CD4-positive, CD25-positive, alpha-beta regulatory T cell (primary cell): ENCODE measurements at places on chromosomes 3 and 15.
A peak's percentile ranks its signal among the peaks of the same experiment; 100 is the strongest.

DNA sequence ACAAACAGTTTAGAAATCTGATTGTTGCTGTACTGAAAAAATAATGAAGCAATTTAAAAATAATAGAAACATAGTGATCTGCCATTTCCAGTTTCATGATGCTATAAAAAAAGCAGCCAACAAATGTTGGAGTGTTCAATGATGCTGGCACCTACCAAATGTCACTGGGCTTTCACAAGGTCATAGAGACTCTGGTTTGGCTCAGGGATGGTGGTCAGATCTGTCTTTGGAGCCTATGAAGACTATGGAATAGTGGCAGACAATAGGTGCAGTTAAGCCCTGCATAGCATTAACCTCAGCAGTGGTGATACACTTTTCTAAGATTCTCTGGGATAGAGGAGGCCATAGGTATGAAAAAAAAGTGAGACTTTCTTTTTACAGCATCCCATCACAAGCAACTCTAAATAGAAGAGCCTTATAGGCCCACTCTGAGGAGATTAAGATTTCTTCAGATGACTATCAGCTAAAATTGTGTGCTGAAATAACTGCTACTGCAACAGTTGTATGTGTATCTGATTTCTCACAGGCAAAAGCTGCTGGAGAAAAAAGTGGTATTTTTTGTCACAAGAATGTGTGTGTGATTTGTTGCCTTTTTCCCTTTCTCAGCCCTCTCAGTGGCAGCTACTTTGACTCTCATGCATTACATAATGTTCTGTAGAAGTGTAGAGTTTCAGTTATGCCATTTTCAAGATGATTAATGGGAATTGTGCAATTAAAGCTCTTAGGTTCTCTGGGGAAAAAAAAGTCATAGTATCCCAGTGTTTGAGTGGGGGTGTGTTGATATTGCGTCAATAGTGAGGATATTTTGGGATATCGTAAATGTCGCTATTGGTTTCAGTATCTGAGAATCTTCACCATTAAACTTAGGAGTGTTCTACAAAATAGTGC is 137.4 kb downstream of the MBNL1 start:
- no peak for DNase-seq

DNA sequence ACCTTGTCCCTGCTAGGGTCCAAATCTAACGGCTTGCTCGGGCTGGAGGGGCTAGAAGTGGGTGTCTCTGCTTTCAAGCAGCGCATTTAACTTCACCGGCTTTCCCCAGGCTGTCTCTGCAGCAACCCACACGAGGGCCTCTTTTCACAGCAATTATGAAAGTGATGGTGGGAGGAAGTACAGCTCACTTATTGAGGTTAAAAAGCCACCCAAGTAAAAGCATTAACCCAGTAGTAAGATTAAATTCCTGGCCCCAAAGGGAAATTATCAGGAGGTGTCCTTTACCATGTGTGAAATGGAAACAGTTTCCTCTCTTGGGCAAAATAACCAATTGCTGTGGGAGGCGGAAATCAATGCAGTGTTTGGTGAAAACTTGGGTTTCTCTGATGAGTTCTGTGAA is 41.1 kb downstream of the NGRN start:
- peak; percentile 60 for DNase-seq

GRCh38 chr3:20353286-20353685 is 167.3 kb upstream of the SGO1 start:
- no peak for DNase-seq

DNA sequence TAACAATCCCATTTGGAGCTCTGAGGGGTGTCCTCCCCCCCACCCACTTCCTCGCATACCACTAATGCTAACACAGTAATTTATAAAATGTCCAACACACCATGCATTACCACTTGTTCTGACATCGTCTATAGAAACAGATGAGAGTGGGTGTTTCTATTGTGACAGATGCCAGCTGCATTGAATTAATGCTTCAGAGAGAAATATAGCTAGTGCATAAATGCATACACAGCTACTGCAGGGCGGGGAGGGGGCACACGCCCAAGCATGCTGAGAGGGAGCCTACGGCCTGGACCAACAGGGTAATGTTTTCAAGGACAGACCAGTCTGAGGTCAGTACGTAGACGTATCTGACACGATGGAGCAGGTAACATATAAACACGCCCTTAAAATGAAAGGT is 106.0 kb upstream of the FEZF2 start:
- no peak for DNase-seq

DNA sequence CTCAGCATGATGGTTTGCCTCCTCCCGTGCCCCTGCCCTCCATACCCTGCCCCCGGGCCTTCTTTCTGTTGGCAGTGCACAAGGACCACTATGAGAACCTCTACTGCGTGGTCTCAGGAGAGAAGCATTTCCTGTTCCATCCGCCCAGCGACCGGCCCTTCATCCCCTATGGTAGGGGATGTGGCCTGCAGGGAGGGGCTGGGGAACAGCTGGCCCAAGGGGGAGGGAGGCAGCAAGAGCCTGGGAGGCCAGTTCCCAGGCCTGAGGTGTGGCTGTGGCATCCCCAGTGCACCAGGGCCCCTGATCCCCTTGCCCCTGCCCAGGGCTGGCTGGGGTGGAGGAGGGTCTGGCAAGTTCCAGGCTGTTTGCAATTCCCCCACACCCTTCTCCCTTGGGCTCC is 2.6 kb upstream of the PLA2G4B start:
- no peak for DNase-seq

- DNase-seq = no peak
These were observed 21.9 kb downstream of the FSTL1 start for GRCh38 chr3:120428924-120429323.

- DNase-seq = no peak
These were observed 10.9 kb upstream of the ALDH1L1 start for GRCh38 chr3:126191246-126191645.

GRCh38 chr3:23809294-23809693 is 3.5 kb downstream of the UBE2E1 start:
- DNase-seq = no peak

DNA sequence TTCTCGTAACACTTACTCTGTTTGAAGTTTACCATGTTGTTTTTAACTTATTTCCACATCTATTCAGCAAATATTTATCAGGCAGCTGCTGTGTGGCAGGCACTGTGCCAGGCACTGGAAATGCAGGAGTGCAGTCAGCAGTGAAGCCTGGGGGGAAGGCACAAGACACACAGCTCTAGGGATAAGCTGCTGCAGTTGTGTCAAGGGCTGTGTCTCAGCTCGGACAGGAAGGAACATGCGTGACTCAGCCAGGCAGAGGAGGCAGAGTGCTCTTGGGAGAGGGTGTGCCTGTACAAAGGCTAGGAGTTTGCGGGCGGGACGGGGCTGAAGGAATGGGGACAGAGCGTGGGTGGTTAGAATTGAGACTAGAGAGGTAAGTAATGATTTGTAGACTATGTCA is 24.7 kb downstream of the LYSMD4 start:
- DNase-seq = no peak

DNA sequence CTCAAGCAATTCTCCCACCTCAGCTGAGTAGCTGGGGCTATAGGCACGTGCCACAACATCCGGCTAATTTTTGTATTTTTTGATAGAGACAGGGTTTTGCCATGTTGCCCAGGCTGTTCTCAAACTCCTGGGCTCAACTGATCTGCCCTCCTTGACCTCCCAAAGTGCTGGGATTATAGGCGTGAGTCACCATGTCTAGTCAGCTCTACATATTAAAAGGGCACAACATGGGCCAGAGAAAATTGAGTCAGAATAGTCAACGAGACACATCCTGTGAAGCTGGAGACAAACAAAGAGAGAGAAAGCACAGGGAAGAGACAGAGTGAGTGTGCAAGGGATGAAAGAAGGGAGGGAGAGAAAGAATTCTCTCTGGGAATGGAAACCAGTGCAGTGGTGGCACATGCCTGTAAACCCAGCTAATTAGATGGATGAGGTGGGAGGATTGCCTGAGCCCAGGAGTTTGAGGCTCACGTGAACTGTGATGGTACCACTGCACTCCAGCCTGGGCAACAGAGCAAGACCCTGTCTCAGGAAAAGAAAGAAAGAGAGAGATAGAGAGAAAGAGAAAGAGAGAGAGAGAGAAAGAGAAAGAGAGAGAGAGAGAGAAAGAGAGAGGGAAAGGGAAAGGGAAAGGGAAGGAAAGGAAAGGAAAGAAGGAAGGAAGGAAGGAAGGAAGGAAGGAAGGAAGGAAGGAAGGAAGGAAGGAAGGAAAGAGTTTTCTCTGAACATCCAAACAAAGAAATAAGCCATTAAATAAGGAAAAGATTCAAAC is 107.2 kb upstream of the SLC25A36 start:
- DNase-seq = no peak

DNA sequence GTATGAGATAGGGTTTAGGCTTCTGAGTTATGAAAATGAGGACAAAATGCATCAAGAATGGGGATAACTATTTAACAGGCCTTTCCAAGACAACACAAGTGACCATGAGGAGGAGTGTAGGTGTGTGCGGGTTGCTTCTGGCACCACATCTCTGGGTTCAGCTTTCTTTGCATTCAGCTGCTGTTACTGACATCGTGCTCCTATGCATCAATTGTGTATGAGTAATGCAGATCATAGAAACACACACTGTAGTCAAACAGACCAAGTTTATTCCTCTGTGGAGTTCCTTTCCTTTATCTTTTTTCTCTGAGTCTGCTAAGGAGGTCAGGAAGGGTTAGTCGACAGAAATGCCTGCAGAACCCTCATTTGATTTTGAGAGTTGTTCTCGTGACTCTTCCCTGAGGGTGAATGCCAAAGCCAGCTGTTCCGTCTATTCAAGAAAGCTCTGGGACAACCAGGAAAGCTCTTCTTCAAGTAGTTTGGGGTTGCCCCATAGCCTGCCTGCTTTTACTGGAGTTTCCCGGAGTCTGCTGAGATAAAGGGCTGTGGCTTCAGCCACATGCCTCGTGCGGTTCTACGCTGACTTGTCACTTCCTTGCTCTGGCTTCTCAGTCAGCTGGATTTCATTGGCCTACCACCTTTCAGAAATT is 136.7 kb upstream of the TLE3 start:
- DNase-seq = no peak

- DNase-seq = no peak
These were observed 68.0 kb downstream of the OXNAD1 start for GRCh38 chr3:16332904-16333426.

- DNase-seq = peak; percentile 34
These were observed 54.9 kb downstream of the CCNL1 start for GRCh38 chr3:157104928-157105652.

DNA sequence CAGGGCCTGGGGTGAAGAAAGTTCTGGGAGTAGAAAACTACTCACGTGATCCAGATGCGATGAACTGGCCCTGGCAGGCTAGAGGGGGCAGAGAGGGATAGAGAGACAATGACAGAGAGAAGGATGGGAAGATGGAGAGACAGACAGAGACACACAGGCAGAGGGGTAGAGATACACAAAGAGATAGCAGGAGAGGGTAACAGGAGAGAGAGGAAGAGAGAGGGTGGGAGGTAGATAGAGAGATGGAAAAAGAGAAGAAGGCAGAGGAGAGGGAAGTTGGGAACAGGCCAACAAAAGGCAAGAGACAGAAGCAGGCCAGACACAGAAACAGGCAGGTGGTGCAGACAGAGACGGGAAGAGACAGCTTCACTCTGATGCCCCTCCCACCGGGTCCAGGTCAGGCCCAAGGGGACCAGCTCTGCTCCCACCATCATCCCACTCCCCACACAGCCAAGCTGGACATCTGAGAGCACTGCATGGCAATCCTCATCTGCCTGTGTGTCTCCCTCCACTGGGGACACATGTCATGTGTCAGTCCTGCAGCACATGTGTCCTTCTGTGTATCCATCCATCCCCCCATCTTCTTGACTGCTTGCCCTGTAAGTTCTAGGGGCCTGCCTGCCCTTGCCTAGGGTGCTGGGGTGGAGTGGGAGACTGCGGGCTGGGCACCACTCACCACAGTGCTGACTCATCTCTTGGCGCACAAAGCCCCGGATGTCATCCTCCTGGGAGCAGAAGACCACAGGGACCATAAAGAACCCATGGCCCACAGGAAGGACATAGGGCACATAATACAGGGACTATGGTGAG is 2.2 kb upstream of the UCN2 start:
- DNase-seq = no peak

DNA sequence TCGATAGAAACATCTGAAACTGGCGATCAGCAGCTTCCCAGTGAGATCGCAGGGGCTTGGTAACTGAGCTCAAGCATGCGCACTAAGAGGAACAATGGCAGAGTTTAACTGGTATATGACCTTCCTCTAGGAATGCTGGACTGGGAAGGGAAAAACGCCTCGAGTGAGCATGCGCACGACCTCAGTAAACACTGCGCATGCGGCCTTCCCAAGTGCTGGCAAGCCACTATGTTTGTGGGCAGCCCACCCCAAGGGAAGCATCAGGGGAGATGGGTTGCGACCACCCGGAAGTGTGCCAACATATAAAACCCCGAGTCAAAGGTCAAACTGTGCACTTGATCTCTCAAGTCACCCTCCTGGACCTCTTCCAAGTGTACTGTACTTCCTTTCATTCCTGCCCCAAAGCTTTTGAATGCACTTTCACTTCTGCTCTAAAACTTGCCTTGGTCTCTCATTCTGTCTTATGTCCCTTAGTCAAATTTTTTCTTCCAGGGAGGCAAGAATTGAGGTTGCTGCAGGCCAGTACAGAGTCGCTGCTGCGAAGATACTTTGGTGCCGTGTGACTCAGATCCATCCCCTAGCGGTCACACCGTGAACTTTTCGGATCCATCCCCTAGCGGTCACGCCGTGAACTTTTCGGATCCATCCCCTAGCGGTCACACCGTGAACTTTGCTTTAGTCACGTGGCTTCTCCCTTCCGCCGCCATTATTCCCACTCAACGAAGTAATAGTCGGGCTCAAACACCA is 243.3 kb downstream of the FAM43A start:
- DNase-seq = no peak

GRCh38 chr3:31379598-31379997 is 153.1 kb upstream of the STT3B start:
- no peak for DNase-seq

- DNase-seq = peak; percentile 93
These were observed at the start of gene LEO1 for GRCh38 chr15:51971375-51972133. Gene LEO1 (minus strand): TSS chr15:51971778. CDS start chr15:51971745, 33 bp downstream.

GRCh38 chr3:122123850-122124249 is 59.6 kb upstream of the CASR start:
- no peak for DNase-seq

DNA sequence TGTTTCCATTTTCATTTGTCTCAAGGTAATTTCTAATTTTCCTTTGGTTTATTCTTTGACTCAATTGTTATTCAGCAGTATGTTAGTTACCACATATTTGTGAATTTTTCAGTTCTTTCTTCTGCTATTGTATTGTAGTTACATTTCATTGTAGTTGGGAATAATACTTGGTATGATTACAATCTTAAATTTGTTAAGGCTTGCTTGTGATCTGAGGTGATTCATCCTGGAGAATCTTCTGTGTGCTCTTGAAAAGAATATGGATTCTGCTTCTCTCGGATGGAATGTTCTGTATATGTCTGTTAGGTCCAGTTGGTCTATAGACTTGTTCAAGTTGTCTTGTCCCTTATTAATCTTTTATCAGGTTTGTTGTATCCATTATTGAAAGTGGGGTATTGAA is 63.4 kb upstream of the VEPH1 start:
- no peak for DNase-seq
